ENCODE measurements at places on chromosomes 2 and 18.

- DNase-seq: no peak
Observed at GRCh38 chr2:60602828-60603532, 49.5 kb upstream of the BCL11A start.

DNA sequence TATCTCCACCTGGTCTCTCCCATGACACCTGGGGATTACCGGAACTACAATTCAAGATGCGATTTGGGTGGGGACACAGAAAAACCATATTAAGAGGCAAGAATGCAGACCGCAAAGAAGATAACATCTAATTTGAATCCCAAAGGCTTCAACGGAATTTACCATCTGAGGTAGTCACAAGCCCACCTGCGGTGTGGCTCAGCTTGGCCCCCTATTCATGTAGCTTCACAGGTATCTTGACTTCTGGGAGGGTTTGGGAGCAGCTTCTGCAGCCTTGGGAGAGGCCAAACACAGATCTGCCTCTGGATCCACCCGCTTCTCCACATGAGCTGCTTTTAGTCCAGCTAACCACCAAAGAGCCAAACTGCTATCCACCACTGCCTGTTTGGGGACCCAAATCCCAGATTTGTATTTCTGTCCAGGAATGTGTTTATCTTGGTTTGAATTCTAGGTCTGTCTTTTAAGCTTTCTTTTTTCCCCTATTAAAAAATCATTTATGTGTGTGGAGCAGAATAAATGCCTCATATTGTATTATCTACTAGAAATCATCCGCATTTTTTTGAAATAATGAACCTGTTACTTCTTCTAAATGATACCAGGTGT is 247.6 kb downstream of the DLGAP1 start:
- DNase-seq: no peak

DNA sequence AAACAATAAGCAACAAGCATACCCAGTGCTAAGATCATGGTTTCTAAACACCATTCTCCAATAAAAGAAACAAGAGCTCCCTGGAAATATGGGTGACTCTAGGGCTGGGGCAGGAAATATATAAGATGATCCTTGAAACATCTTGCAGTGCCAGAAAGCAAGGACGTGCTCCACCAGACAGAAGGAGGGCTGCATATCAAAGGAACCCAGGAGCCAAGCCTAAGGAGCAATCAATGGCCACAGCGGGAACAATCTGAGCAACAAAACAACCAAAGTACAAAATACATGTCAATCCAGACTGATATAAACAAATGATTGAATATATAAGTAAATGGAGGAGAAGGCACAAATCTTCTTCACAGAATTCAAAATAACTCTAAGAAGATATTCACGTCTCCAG is 10.1 kb downstream of the SPIRE1 start:
- no peak for DNase-seq

DNA sequence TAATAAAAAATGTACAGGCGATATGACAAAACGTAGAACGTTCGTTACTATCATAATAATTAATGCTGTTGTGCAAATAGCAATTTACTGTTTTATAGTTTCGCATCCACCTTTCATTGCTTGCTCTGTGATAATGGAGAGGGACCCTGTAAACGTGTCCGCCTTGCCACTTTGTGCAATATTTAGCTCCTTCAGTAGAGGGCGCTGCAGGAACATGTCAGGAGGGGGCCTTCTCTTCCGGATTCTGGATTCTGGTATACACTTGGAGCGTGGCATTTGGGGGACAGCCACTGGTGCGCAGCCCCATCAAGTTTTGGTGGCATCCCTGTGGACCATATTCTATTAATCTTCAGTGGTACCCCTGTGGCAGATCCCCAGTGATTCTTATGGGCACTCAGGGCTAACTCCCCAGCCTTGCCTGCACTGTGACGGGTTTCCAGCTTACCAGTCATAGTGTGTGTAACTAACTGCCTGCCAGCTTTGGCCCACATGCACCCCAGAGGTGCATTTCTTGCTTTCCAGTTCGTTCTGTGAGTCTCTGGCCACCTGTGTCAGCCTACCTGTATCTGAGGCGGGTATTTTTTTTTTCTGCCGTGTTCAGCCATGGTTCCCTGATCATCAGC is 140.3 kb downstream of the CYRIA start:
- DNase-seq: no peak

All from stimulated activated CD4-positive, alpha-beta T cell treated with anti-CD3 and anti-CD28 coated beads, TNF-alpha, amount 100 ng/mL, for 1 hour (primary cell).